ENCODE measurements at places on chromosomes 12 and 14.

- no peak for DNase-seq
These were observed 35.2 kb downstream of the ZFP36L1 start for GRCh38 chr14:68757618-68758081.

DNA sequence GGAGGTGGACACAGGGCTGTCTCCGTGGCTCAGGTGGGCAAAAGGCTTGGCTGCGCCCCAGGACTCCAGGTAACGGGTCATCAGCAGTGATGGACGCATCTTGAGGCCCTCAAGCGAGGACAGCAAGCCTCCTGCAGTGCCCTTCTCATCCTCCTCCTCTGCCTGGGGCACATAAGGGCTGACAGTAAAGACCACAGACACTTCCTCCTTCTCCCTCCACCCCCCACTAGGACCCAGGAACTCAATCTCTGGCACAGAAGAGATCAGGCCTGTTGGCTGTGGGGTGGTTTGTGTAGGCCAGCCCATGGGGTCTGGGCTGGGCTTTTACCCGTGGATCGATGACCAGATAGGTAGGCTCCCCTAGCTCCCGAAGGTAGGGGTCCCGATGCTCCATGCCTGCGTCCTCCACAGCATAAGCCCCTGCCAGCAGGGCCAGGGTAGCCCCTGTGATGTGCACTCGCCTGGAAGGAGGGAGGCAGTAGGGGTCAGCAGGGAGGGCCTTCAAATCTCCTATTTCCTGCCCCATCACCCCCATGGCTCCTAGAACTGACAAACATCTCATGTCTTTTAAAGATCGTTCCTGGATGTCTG is 5.7 kb downstream of the ADCY4 start:
- no peak for DNase-seq

- DNase-seq, result no peak
These were observed 312.3 kb downstream of the RAD51B start for GRCh38 chr14:68131907-68132306.

GRCh38 chr14:88835661-88836060 is 11.2 kb downstream of the TTC8 start:
- peak; percentile 25 for DNase-seq

DNA sequence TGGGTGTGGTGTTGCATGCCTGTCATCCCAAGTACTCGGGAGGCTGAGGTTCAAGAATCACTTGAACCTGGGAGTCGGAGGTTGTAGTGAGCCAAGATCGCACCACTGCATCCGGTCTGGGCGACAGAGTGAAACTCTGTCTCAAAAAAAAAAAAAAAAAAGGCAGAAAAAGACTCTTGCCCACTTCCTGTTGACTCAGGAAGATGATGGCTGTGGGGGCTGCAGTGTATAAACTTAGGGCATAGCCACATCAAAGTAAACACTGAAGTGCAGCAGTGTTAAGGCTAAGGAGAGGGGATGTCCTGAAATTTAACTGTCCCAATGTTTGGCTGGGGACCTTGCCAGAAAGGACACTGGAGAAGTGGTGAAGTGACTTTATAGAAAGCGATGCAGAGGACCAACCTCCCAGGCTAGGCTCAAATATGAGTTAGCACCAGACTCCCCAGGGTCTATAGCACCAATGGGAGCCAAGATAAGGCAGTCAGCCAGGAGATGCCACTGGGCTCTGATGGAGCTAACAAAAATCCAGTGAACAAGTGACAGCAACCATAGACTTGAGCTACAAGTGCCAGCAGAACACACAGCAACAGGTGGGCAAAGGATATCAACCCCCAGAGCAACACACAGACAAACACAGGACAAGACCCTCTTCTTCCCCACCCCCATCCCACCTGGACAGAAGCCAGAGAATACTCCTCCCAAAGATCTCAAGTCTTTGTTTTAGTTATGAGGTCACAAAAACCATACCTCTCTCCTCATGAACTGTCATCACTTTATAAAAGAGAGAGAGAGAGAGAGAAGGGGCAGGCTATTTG is 28.0 kb downstream of the NELL2 start:
- no peak for DNase-seq

DNA sequence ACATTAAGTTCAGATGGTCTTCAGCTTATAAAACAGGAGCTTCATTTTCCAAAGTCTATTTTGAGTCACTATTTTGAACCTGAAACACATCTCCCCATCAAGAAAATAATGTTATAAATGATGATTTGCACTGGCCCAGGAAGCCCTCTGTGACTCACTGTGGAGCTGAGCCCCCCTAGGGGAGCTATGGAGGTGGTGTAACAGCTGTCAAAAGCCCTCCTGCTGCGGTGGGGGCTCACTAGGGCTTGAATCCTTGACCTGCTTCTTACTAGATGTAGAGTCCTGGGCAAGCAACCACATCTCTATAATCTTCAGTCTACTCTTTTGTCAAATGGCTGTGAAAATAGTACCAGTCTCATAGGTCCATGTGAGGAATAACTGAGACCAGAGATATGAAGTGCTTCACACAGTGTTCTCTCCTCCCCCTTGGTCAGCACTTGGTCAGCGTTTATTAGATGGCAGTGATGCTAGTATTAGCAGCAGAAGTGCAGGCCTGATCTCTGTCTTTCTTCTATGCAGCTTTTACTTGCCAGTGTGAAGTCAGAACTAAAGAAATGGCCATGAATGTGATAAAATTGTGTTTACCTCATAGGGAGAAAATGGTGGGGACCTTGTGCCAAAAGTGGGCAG is 83.4 kb downstream of the RTN1 start:
- DNase-seq, result peak; percentile 11

- DNase-seq, result no peak
These were observed 197.1 kb downstream of the PHETA1 start for GRCh38 chr12:111171832-111172231.

- no peak for DNase-seq
These were observed 50.8 kb upstream of the ELK3 start for GRCh38 chr12:96143392-96143791.

- DNase-seq, result no peak
These were observed 231.6 kb upstream of the GRIP1 start for GRCh38 chr12:66910366-66910974.

DNA sequence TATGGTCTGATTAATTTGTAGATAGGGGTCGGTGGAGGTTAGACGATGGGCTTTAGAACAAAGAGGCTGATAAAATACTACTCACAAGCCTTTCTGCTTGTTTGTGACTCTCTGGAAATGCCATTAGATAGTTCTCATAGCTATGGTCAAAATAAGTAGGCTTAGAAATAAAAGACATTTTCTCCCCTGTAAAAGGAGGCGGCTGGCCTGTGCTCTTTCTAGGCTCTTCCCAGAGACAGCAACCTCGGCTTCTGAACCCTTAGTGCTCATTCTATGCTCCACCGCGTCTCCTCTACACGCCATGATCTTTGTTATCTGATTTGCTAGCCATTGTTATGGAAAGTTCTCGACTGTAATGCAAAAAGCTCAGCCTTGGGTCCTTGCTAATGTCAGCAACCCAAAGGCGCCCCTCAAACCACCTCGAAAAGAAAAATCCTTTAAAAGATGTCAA is 64.5 kb downstream of the CRADD start:
- DNase-seq, result no peak

GRCh38 chr14:37045340-37046061 is 126.9 kb downstream of the SLC25A21 start:
- no peak for DNase-seq

DNA sequence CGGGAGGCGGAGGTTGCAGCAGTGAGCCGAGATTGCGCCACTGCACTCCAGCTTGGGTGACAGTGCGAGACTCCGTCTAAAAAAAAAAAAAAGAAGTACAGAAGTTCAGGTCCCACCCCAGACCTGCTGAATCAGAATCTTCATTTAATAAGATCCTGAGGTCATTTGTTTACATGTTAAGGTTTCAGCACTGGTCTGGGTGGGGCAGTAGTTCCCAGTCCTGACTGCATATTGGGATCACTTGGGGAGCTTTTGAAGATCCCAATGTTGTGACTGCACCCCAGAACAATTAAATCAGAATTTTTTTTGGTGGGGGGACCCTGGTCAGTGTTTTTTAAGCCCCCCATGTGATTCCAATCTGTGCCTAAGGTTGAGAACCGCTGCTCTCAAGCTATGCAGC is 11.7 kb upstream of the COL2A1 start:
- no peak for DNase-seq

DNA sequence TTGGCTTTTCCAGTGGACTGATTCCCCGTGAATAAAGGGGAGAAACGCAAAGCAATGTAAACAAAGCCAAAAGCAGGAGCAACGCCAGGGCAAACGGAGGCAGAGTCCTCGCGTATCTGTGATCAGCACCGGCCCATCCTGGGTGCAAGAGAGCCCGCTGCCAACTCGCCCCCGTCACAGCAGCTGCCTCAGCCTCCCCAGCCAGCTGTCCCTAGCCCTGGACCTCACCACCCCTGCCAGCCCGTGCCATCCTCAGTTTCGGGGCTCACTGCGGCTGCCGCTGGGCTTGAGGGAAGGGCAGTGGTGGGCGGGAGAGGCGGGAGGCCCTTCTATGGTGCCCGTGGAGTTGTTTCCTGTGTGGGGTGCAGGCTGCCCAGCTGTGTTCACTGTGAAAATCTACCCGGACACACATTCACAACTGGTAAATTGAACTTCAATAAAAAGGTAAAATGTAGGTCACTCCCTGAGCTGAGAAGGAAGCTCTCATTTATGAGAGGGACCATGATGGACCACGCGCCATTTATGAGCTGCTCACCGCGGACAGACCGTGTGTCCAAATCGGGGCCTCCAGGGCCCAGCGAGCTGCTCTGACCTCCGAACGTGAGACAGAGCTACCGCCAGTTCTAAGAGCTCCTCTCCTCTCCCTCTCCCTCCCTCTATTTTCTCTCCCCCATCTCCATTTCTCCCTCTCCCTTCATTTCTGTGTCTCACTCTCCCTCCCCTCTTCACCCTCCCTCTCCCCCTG is 330.5 kb upstream of the SFSWAP start:
- no peak for DNase-seq

GRCh38 chr12:58323676-58324075 is 382.3 kb downstream of the ATP23 start:
- DNase-seq, result no peak

GRCh38 chr12:4293299-4293965 is 19.9 kb downstream of the CCND2 start:
- DNase-seq, result no peak

- no peak for DNase-seq
These were observed 35.3 kb downstream of the PROX2 start for GRCh38 chr14:74840603-74841030.

All from iris pigment epithelial cell (primary cell).